ENCODE measurements at places on chromosomes 11 and 22.

DNA sequence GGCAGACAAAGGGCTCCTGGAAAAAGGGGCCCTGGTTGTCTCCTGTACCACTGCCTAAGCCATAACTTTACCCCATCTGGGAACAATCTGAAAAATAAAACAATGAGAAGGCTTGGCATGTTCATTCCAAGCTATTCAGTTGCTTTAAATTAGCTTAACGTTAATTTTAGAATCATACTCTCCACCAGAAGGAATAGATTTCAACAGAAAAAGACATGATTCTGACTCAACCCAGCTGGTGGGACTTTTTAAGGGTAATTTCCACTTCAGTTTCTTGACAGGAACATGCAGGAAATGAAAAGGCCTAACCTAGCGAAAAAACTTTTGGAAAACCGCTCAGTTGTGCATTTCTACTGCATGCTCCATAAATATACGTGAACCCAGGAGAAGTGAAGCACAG lies 7.9 kb downstream of the SF3A1 start:
- DNase-seq: no peak

DNA sequence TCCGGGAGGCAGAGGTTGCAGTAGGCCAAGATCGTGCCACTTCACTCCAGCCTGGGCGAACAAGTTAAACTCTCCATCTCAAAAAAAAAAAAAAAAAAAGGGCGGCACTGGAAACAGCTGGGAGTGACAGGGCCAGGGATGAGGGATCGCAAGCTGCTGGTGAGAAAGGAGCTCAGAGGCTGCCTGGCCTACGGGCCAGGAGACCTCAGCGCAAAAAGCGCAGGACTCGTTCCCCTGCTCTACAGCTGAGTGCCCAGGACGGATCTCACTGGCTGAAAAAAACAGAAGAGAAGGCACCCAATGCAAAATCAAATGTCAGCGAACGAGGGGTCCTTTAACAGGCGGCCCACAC lies 650 bp upstream of the NUP50 start:
- DNase-seq: peak; percentile 1

- peak; percentile 8 for DNase-seq
Observed at GRCh38 chr11:83070731-83071566, 748 bp downstream of the RAB30 start.

GRCh38 chr22:19912271-19912999 lies 29.1 kb upstream of the COMT start:
- no peak for DNase-seq

DNA sequence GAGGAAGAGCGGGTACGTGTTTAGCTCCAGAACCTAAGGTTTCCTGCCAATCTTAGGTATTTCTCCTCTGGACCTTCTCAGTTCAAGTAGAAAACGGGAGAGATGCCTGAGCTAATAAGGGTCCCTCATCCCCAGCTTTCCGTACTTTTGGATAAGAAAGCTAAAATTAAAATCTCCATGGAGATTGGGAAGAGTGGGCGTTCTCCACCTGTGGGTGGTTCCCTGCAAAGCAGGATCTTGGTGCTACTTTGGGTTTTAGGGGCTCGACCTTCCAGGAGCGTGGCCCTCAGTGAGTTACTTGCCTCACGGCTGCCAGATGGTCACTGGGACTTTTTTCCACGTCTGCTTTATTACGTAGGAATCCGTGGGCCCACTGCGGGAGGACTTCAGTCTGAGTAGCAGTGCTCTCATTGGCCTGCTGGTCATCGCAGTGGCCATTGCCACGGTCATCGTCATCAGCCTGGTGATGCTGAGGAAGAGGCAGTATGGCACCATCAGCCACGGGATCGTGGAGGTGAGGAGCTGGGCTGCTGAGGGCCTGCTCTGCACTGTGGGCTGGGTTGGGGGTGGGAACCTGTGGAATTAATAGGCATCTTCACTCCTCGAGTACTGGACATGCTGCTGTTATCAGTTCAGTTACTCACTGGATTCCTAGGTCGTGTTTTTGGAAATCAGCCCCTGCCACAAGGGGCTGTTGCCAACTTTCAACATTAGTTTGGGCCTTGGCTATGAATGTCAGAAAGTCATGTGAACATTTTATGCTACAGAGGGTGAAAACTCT lies 17.8 kb upstream of the ST14 start:
- no peak for DNase-seq

- no peak for DNase-seq
Observed at GRCh38 chr11:63893355-63893754, 23.6 kb downstream of the RCOR2 start.

GRCh38 chr11:47361419-47361818 lies 8.9 kb upstream of the MYBPC3 start:
- DNase-seq: no peak

GRCh38 chr11:120117991-120118390 lies 19.9 kb downstream of the TRIM29 start:
- DNase-seq: no peak

DNA sequence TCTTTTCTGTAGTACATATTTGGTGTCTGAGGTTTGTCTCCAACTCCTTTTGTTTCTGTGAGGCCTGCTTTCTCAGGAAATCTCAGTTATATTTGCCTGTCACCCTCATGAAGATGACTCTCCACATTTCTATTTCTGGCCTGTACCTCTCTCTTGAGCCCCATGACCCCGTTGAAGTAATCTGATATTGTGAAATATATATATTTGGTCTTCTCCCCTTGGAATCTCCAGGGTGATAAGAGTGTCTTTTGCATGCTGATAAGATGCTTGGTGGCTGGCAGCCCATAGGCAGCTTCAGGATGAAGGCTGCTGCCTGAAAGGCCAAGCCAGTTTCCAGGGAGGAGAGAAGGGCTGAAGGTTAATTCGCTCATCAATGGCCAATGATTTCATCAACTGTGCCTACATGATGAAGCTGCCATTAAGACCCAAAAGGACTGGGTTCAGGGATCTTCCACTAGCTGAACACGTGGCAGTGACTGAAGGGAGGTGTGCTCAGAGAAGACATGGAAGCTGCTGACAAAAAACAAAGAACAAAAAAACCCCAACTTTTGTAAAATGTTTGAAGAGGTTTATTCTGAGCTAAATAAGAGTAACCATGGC lies 67.4 kb downstream of the MICAL2 start:
- no peak for DNase-seq

GRCh38 chr11:36238881-36239280 lies 50.3 kb downstream of the COMMD9 start:
- DNase-seq: no peak

GRCh38 chr11:45949992-45950407 lies 27.5 kb downstream of the LARGE2 start:
- DNase-seq: no peak

DNA sequence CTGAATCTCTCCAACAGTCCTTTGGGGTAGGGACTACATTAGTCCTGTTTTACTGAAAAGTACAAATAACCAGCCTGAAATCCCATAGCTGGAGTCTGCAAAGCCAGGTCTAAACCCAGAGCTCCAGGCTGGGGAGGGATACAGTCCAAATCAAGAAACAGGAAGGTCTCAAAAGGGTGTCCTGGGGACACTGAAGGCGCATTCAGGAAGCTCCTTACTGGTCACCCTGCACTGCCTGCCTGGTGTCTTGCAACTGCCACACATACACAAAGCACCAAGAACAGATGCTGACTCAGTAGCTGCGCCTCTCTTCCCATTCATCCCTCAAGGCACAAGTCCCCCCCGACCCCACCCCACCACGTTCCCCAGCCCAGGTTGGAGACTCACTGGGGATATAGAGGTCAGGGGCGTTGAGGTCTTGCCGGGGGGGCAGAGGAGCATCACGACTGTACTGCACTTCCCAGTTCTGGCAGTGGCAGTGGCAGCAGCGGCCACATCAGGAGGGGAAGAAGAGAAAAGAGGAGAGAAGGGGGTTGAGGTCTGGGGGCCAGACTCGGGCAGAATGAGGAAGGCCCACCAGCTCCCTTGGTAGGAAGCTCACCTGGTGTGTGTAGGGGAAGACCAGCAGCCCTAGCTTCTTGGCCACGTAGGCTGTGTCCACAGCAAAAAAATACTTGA lies 1.6 kb downstream of the YIF1A start:
- DNase-seq: no peak

- DNase-seq: no peak
Observed at GRCh38 chr11:43585877-43586608, 94.5 kb upstream of the HSD17B12 start.

- DNase-seq: no peak
Observed at GRCh38 chr11:108959105-108959761, 294.4 kb downstream of the DDX10 start.

DNA sequence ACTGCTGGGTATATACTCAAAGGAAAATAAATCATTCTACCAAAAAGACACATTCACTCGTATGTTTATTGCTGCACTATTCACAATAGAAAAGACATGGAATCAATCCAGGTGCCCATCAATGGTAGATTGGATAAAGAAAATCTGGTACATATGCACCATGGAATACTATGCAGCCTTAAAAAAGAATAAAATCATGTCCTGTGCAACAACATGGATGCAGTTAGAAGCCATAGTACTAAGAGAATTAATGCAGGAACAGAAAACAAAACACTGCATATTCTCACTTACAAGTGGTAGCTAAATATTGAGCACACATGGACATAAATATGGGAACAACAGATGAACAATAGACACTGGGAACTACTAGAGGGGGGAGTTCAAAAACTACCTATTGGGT lies 96.3 kb downstream of the FAM76B start:
- no peak for DNase-seq

DNA sequence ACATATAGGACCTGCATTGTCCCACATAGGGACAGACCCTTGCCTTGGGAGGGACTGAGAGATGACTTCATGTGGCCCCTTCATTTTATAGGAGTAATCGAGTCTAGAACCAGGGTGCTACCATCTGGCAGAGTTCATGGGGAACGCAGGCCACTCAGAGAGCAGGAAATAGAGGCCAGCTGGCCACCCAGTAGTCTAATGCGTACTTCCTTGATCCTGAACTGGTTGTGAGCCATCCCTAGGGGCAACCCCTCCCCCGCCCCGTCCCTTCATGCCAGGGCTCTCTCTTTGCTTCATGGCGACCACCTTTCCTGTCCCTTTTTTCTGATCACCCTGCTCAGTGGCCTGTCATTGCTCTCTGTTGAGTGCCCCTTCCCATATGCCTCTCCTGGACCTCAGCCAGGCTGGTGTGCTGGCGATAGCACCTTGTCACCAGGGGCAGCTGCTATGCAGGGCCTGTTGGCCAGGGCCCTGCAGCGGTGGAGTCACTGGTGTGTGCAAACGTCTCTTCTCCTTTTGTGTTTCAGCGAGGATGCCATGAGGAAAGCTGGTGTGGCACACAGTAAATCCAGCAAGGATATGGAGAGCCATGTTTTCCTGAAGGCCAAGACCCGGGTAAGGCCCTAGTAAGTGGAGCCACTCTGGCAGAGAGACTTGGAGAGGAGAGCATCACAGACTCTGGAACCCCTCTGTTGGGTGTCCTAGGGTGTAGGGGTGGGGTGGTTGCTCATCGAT lies 29.3 kb downstream of the MED15 start:
- DNase-seq: no peak
